Non-pigmented ciliary epithelial cell (primary cell): ENCODE measurements at places on chromosomes 5 and 9.

GRCh38 chr5:152364899-152365298 lies 40.2 kb downstream of the NMUR2 start:
- no peak for DNase-seq

GRCh38 chr5:91925249-91925648 lies 542.1 kb upstream of the ARRDC3 start:
- DNase-seq: no peak

DNA sequence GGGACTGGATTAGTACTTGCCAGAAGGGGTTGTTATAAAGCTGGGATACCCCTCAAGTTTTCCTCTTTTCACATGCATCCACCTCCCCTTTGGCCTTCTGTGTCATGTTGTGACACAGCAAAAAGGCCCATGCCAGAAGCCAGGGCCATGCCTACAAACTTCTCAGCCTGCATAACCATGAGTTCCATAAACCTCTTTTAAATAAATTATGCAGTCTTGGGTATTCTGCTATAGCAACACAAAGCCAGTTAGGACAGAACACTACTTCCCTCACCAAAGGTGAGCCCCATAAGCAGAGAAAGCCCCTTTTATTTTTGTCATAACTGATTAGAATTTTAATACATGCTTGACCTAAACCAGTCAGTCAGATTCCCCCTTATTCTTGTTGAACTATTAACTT lies 801.3 kb downstream of the DNAH5 start:
- DNase-seq: no peak

DNA sequence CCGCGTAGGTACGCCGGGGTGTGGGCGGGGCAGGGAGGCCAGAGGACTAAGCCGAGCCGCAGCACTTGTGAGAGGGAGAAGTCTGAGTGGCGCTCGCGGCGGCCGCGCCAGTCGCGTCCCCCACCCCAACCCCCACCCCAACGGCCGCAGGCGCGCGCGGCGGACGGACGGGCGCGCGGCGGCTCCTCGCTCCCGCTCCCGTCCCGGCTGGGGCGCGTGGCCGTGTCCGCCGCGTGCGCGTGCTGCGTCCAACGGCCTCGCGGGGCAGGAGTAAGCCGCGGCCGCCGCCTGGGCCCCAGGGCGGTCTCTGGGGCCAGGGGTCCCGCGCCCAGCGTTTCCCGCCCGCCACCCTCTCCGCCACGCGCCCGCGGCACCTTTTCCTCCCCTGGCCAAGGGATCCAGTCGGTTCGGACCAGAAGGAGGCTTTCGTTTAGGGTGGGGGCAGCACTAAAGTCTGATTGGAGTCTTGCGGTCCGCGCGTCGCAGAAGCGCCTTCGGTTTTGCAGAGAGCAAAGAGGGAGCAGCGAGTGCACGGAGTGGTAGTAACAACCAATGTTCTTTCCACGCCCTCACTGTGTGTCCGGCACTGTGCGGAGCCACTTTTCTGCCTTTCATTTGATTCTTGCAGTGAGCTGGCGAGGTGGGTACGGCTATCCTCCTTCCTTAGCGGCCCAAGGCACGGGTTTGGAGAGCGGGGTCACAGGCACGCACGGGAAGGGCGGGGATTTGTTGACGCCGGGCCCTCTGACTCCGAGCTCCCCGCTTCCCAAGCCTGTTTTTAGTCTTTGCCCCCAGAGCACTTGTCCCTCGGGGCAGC lies 483 bp downstream of the G3BP1 start:
- DNase-seq: no peak

GRCh38 chr9:4297786-4298254 lies 2.0 kb downstream of the GLIS3 start:
- DNase-seq: no peak

- DNase-seq: peak; percentile 72
Measured at GRCh38 chr5:111143910-111144309, 51.8 kb downstream of the WDR36 start.
